ENCODE measurements at places on chromosomes 1 and 21. TPM values are rescaled to one million over a fixed set of nuclear protein-coding genes. Genes with fewer than 3 reads are reported as not detected.
A peak's percentile ranks its signal among the peaks of the same experiment; 100 is the strongest.

GSTM5 gene
- total RNA-seq, result 6.2 TPM

GUCA2B gene
- not detected for total RNA-seq

SLC44A5 gene
- total RNA-seq, result 1.6 TPM

TRIM63 gene
- 0.25 TPM for total RNA-seq

FCAMR gene
- total RNA-seq, result not detected

DNA sequence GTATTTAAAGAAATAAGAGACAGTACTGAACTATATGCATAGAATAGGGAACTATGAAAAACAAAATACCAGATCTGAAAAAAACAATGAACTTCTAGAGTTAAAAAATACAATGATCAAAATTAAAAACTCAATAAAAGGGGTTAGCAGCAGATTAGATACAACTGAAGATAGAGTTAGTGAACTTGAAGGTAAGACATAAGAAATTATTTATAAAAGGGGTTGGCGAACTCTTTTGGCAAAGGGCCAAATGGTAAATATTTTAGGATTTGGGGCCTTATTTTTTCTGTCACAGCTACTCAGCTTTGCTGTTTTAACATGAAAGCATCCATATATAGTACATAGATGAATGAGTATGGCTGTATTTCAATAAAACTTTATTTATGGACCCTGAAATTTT is 111.4 kb downstream of the ST3GAL3 start:
- H3K27me3 ChIP-seq, result no peaks in the 10 kb centered on the region
- no peaks in the 10 kb centered on the region for H3K4me1 ChIP-seq
- H3K36me3 ChIP-seq, result peaks cover 9% of the 10 kb centered on the region
- DNase-seq, result no peak
- no peak overlapping the region for H3K27ac ChIP-seq
- H3K4me3 ChIP-seq, result no peak overlapping the region

DNA sequence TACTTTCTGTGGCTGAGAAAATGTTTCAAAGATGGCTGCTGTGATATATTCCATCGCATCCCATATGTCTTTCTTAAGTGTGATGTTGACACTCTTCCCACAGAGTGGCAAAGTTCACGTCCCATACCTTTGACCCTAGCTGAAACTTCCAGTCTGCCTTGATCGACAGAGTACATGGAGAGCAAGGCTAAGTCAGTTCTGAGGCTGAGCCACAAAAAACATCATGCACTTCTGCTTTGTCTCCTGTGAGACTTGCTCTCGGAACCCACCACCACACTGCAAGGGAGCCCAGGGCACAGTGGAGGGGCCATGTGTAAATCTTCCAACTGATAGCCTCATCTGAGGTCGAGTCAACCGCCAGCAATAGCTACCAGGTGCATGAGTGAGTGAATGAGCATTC is 431.9 kb upstream of the RUNX1 start:
- no peak overlapping the region for H3K4me3 ChIP-seq
- no peak overlapping the region for H3K27ac ChIP-seq
- H3K36me3 ChIP-seq, result no peaks in the 10 kb centered on the region
- peaks cover under 1% of the 10 kb centered on the region for H3K4me1 ChIP-seq
- H3K27me3 ChIP-seq, result no peaks in the 10 kb centered on the region
- DNase-seq, result no peak

DNA sequence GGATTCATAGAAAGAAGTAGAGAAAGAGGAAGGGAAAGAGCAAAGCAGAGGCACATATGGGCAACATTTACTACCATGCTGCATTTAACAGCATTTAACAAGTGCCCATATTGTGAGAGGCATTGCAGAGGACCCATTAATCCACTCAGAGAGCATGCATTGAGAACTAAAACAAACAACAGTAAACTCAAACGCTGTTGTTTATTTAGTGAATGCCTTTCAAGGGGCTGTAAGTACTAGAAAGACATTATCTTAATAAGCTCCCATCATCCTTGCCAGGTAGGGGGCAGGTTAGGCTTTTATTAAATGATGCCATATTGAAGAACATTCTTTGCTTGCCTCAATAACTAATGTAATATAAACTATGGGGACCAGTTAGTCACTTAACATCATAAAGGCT is 254.3 kb upstream of the DAB1 start:
- no peak overlapping the region for H3K4me3 ChIP-seq
- no peak for DNase-seq
- H3K36me3 ChIP-seq, result no peaks in the 10 kb centered on the region
- H3K27ac ChIP-seq, result no peak overlapping the region
- peaks cover 3% of the 10 kb centered on the region for H3K27me3 ChIP-seq

- DNase-seq, result peak; percentile 72
- H3K27me3 ChIP-seq, result peaks cover 4% of the 10 kb centered on the region
These were observed 36.7 kb downstream of the RRP1 start for GRCh38 chr21:43825936-43826622.

- no peaks in the 10 kb centered on the region for H3K36me3 ChIP-seq
- no peak overlapping the region for H3K27ac ChIP-seq
- no peak for DNase-seq
These were observed 57.2 kb downstream of the SLC9C2 start for GRCh38 chr1:173545688-173546087.

GRCh38 chr1:172293429-172293828 is 127.1 kb upstream of the C1orf105 start:
- no peaks in the 10 kb centered on the region for H3K36me3 ChIP-seq
- H3K27ac ChIP-seq, result no peak overlapping the region

DNA sequence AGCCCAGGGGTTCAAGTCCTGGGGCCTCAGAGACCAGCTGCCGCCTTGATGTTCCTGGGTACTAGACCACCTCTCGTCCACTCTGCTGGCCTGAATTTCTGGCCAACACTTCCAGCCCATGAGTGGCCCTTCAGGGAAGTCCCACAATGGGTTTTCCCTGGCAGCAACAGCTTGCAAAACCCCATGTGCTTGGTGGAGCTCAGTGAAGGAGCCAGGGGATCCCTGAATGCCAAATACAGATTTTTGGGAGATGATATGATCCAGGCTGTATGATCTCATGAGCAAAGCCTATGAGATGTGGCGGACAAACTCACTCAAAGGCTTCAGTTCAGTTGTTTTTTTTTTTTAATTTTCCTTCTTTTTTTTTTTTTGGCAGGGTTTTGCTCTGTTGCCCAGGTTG is 9.6 kb upstream of the RASSF5 start:
- peaks cover 37% of the 10 kb centered on the region for H3K4me1 ChIP-seq
- H3K36me3 ChIP-seq, result no peaks in the 10 kb centered on the region
- no peak for DNase-seq
- H3K4me3 ChIP-seq, result no peak overlapping the region
- no peaks in the 10 kb centered on the region for H3K27me3 ChIP-seq
- no peak overlapping the region for H3K27ac ChIP-seq

- H3K27me3 ChIP-seq, result no peaks in the 10 kb centered on the region
- no peaks in the 10 kb centered on the region for H3K4me1 ChIP-seq
- H3K4me3 ChIP-seq, result no peak overlapping the region
- DNase-seq, result no peak
These were observed 45.0 kb downstream of the XCL1 start for GRCh38 chr1:168621356-168621755.

DNA sequence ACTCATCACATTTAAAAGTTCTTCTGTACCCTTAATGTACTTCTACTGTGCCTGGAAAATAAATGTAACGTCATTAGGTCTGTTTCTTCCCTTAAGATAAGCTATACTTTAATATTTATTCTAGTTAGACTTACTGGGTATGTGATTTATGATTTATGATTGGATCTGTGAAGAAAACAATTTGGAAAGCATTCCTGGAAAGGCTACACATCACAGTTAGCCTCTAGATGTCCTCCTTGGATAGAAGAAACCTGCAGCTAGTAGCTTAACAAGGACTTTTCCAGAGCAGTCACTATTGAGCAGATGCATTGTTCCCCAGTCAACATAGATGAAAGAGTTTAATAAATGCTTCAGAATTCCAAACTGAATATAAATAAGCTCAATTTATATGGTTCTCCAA is 22.2 kb upstream of the ABL2 start:
- H3K4me1 ChIP-seq, result no peaks in the 10 kb centered on the region
- no peaks in the 10 kb centered on the region for H3K27me3 ChIP-seq
- peak; percentile 57 for DNase-seq
- H3K27ac ChIP-seq, result no peak overlapping the region

DNA sequence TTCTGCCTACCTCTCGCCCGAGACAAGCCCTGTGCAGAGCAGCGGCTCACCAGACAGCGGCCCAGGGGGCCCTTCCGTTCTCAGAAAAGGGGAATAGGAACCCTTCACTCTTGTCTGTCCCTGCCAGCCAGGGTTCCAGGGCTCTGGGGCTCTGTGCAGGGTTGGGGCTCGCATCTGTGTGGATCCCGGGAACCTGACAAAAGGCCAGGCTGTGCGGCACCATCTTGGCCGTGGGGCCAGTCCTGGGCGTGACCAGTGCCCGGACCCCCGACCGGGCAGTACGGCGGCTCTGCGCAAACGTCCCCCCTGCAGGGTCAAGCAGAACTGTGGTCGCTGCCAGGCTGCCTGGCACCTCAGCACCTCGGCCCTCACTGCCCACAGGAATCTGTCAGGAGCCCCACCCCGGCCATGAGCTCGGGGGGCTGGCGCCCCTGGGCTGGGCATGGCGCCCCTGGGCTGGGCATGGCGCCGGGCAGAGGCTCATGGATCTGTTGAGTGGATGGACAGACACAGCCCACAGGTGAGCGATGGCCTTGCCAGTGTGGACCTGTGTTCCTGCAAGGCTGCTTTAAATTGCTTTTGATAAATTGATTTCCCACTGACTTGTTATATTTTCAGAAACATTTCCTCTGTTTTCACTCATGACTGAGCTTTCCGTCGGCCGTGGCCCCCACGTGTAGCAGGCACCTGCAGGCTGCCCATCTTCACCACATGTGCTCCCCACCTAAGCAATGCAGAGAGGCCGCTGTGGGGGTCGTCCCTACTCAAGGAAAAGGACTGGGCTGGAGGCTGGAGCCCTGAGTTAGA is 59.0 kb downstream of the SLX9 start:
- H3K27ac ChIP-seq, result no peak overlapping the region
- H3K4me1 ChIP-seq, result no peaks in the 10 kb centered on the region
- H3K27me3 ChIP-seq, result no peaks in the 10 kb centered on the region
- H3K4me3 ChIP-seq, result no peak overlapping the region
- no peaks in the 10 kb centered on the region for H3K36me3 ChIP-seq

- no peak for DNase-seq
- H3K36me3 ChIP-seq, result peaks cover 33% of the 10 kb centered on the region
- H3K27me3 ChIP-seq, result no peaks in the 10 kb centered on the region
- no peaks in the 10 kb centered on the region for H3K4me1 ChIP-seq
- no peak overlapping the region for H3K27ac ChIP-seq
These were observed 42.5 kb upstream of the SYT2 start for GRCh38 chr1:202752774-202753173.

All from lung (tissue), 17 donors.